ENCODE measurements at places on chromosomes 12 and 14.
A peak's percentile ranks its signal among the peaks of the same experiment; 100 is the strongest.

DNA sequence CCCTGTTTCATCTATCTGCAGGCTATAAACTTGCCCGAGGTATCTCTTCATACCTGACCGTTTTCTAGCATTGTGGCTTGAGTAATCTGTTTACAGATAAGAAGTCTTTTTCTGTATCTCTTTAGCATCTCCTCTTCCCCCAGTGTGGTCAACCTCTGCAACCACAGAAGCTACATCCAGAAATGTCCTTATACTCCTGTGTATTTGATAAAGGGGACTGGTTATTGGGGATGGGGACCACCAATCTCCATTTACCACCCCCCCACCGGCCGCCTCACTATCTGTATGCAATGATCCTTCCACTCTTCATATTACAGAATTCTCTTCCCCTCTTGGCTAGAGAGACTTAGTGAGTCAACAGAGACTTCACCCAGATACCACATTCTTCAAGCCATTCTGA is 3.4 kb upstream of the RPAP3 start:
- no peak for DNase-seq

DNA sequence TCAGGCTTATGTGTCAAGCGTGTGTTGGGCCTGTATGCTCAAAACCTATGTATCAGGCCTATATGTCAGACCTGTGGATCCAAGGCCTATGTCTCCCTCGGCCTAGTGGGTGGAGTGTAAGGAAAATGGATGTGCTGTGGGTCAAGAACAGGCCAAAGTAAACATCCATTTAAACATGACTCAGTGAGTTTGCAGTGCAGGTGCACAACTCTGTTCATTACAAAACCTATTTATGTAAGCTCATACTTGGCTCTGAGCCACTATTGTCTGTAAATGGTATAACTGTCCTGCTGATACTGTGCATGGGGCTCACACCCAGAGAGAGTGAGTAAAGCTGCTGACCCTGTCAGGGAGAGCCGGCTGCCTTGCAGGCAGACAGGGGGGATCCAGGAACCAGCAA is 249.7 kb upstream of the AVPR1A start:
- no peak for DNase-seq

- DNase-seq: no peak
These were observed 41.3 kb downstream of the STK38L start for GRCh38 chr12:27285403-27285802.

DNA sequence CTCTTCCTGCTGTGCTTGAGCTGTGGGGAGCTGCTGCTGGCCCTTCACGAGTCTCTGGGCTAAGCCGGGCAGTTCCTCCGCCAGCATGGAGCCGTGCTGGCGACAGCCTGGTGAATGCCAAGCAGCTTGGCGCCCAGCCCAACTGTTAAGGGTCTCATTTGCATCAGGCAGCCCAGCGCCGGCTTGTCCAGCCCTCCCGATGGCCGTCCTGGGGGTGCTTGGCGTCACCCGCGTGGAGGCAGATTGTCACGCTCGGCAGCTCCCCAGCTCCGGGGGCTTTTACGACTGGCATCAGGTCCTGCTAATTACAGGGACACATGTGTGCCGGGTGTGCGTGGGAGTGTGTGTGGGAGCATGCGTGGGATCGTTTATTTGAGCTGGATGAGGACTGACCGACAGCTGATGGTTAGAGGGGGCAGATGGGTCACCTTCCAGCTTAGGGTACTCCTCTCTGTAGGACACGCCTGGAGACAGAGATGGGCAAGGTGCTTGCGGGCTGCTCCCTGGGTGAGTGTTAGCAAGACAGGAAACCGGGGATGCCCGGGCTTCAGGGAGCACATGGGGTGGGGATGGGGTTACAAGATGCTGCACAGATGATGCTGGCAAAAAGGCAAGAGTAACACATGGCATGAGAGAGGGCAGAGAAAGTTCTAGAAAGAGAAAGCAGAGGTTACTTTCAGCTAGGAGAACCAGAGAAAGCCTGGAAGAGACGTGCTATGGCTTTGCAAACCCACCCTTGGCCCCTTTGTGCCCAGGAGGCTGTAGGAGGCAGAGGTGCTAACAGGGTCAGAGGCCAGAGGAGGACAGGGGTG is 64.1 kb downstream of the KIF26A start:
- no peak for DNase-seq

DNA sequence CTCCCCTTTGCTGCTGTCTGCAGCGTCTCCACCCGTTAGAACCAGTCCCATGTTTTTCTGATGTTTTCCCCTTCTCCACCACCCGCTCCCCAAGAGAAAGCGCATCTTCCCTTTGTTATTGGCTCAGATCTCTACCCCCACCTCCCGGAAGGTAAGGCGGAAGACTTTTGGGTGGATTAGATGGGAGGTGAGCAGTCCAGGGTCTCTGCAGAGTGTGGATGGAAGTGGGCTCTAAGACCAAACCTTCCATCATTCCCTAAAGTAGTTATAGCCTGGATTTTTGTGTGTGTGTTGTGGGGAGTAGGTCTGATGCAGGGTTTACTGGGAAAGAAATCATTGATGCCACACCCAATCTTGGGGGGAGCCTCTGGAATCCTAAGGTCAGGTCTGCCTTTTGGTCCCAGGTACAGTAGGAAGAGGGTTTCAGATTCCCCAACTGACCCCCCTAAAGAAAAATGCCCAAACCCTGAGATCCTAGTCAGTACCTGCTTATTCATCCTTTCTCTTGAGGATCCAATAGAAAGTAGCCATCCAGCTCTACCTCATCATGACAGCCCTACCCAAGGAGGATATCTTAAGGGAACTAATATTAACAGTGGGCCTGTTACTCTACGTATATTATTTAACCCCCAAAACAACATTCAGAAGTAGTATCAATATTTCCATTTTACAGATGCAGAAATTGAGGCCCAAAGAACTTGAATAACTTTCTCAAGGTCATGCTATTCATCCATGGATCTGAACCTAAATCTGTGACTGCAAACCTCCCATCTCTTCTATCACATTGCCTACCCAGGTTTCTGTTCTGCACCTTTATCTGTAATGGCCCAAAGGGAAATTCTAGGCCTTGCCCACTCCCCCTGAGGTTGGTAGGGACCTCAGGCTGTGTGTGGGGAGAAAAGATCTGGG is 1.1 kb downstream of the KIF5A start:
- DNase-seq: no peak

DNA sequence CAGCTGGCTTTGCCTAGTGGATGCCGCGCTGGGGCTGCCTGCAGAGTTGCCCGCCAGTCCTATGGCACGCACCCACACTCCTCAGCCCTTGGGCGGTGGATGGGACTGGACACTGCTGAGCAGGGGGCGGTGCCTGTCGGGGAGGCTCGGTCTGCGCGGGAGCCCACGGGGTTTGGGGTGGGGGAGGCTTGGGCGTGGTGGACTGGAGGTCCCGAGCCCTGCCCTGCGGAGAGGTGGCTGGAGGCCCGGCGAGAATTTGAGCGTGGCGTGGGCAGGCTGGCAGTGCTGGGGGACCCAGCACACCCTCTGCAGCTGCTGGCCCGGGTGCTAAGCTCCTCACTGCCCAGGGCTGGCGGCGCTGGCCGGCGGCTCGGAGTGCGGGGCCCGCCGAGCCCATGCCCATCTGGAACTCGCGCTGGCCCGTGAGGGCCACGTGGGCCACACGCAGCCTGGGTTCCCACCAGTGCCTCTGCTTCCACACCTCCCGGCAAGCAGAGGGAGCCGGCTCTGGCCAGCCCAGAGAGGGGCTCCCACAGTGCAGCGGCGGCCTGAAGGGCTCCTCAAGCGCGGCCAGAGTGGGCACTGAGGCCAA is 68.1 kb downstream of the ETNK1 start:
- no peak for DNase-seq

DNA sequence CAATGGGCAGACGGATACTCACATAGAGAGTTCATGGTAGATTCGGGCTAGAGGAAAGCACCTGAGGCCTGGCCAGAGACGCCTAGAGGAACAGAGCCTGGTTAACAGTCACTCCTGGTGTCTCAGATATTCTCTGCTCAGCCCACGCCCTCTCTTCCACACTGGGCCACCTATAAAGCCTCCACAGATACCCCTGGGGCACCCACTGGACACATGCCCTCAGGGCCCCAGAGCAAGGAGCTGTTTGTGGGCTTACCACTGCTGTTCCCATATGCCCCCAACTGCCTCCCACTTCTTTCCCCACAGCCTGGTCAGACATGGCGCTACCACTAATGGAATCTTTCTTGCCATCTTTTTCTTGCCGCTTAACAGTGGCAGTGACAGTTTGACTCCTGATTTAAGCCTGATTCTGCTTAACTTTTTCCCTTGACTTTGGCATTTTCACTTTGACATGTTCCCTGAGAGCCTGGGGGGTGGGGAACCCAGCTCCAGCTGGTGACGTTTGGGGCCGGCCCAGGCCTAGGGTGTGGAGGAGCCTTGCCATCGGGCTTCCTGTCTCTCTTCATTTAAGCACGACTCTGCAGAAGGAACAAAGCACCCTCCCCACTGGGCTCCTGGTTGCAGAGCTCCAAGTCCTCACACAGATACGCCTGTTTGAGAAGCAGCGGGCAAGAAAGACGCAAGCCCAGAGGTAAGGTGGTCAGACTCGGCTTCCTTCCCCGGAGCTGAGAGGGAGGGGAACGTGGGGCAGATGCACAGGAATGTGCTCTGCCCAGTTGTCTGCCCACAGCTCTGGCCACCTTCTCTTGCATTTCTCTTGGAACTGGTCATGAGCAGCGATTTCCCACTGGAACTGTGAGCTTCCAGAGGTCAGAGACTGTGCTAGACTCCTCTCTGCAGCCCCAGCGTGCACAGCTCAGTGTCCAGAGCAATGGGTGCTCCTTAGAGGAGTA is at the start of gene CD4:
Gene CD4, plus strand, starts transcription at position 557 of the 953 bp plus-strand sequence. CDS start 10,611 bp downstream, outside the sequence.
- DNase-seq: peak; percentile 79

- no peak for DNase-seq
These were observed 145.3 kb downstream of the EGLN3 start for GRCh38 chr14:33805593-33805992.

- DNase-seq: no peak
These were observed 19.2 kb downstream of the MTHFD1 start for GRCh38 chr14:64407329-64407728.

DNA sequence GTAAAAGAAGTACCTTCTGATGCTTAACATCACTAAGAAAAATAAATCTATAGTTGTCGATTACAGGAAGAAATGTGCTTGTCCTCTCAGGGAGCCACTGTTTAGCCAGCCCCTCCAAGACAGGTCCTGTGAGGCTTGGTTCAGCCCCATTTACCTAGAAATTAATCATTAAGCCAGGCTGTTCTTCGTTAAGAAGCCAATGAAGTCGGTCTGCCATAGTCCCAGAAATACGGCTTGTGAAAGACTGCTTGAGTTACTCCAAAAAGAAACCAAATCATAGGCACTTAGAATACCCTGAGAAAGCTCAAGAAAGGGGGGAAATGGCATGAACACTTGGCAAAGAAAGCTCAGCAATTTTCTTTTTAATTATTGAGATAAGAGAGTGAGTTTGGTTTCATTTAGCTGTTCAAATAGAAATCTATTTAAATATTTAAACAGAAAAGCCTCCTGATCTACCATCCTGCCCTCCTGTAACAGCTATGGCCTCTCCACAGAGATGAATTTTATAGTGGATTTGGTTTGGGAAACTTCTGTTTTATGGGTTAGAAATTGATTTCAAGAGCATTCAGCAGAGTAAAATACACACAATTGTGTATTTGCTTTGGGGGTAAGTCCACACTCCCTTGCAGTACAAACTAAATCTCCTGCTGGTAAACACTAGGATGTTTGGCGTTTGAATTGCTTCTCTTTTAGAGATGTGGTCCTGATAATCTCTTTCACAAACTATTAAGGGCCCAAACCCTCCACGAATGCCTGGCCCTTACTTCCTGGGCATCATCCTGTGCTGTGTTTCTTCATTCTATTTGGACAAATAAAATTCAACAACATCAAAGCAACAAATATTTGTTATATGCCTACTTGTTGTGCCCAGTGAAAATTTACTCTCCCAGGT is 234.4 kb downstream of the SEC23A start:
- DNase-seq: no peak

- DNase-seq: peak; percentile 84
These were observed 54.5 kb downstream of the VCPKMT start for GRCh38 chr14:50061664-50062437.

Measured in CD4-positive, alpha-beta T cell treated with Interferon alpha-2 for 1 hour (primary cell).